Mammary microvascular endothelial cell (primary cell): ENCODE measurements at places on chromosomes 3 and 15. TPM values are rescaled to one million over a fixed set of nuclear protein-coding genes. Genes with fewer than 3 reads are reported as not detected.

The ECE2 gene
- total RNA-seq, result not detected in 2 replicates

The ACOX2 gene
- not detected in 2 replicates for total RNA-seq

The ADGRG7 gene
- not detected in 2 replicates for total RNA-seq

The NSMCE3 gene
- total RNA-seq, result 8.9 and 11.4 TPM in 2 replicates
